Left lung (tissue), 14 donors: ENCODE measurements at places on chromosomes 5 and 9. TPM values are rescaled to one million over a fixed set of nuclear protein-coding genes. Genes with fewer than 3 reads are reported as not detected.

Gene OR1L1
- total RNA-seq: not detected

DNA sequence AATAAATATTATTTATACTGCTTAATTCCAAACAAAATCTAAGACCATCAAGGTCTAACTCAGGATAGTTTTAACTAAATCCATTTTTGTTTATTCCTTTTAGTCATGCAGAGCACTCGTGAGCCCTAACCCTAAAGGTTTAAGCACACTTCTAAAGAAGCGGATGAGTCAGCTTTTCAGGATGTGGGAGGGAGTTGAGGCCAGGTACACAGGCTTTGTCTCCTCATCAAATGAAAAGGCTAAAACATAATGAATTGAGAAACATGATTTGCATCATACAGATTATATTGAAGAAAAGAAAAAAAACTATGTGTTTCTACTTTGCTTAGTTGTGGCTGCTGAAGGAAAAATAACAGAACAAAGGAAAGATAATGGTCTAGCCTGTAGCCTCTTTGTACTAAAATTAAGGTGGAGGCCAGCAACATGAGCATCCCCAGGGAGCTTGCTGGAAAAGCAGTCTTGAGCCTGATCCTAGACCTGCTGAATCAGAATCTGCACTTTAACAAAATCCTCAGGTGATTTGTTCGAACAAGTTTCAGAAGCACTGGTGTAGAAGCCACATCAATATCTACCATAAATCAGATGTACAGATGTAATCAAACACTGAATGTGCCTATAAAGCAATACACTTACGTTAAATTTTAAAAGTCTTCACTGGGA, 21.1 kb upstream of the ISCA1 start:
- no peak for DNase-seq

- no peak for DNase-seq
Observed at GRCh38 chr9:109110329-109111021, 9.3 kb downstream of the TMEM245 start.

GRCh38 chr5:127447827-127448226, 69.6 kb upstream of the PRRC1 start:
- no peak for DNase-seq

DNA sequence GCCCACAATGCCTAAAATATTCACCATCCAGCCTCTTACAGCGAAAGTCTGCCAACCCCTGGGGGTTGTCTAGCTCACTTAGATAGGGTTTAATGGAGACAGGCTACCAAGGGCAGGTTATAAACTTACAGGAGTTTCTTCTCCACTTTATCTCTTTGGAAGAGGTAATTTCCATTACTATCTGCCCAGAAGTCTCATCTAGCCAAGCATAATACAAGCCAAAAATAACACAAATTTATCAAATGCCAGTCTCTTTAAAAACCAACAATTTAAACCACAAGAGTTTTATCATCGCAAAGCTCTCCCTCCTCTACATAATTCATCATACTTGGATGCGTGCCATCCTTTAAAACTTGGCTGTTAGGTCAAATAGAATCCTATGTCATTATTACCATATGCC, 6.2 kb downstream of the RBM22 start:
- DNase-seq: no peak

Gene LCN1
- not detected for total RNA-seq
